ENCODE measurements at places on chromosomes 1 and 21. TPM values are rescaled to one million over a fixed set of nuclear protein-coding genes. Genes with fewer than 3 reads are reported as not detected.
A peak's percentile ranks its signal among the peaks of the same experiment; 100 is the strongest.

Gene CFAP298
- total RNA-seq: 34.0 TPM

Gene HSD11B1
- total RNA-seq: 11.4 TPM

Gene STK40
- total RNA-seq: 76.8 TPM

Gene SPRR4
- not detected for total RNA-seq

Gene RPS6KA1
- total RNA-seq: 175 TPM

Gene SNX7
- 0.18 TPM for total RNA-seq

Gene DIRAS3
- total RNA-seq: not detected

DNA sequence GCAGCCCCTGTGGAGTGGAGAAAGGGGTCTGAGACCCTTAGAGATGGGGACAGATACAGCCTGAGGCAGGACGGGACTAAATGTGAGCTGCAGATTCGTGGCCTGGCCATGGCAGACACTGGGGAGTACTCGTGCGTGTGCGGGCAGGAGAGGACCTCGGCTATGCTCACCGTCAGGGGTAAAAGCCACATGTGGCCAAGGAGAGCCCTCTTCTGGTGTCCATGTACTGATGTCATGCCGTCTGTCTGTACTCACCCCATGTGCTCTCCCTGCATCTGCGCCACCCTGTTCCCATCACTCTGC, 84.7 kb downstream of the OBSCN start:
- no peak for DNase-seq

GRCh38 chr1:206029484-206029883, 5.8 kb upstream of the CTSE start:
- DNase-seq: no peak

DNA sequence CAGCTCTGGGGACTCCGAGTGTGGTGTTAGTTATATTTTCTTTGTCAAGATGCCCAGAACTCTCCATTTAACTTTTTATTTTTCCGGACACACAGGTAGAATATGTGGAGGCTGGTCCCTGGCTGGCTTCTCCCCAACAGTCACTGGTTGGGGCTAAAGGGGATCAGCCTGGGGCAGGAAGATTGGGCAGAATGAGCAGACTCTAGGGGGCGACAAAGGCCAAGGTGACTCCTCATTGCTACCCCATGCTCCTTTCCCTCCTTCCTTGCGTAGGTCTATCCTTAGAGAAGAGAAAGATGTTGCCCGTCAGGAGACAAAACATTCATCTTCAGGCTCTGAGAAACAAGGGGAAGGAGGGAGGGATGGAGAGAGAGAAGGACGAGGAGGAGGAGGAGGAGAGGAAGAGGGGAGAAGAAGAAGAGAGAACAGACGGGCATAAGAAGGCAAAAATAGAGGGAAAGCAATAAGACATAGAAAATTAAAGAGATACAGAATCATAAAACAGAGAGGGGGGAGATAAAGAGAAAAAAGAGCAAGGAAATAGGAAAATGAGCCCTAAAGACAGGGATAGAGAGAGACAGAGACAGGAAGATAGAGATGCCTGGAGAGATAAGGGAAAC, 89.9 kb downstream of the FOXD2 start:
- DNase-seq: no peak

- no peak for DNase-seq
Observed at GRCh38 chr1:116152577-116152943, 41.4 kb downstream of the MAB21L3 start.

GRCh38 chr1:10648689-10649516, 147.5 kb downstream of the CASZ1 start:
- DNase-seq: no peak

DNA sequence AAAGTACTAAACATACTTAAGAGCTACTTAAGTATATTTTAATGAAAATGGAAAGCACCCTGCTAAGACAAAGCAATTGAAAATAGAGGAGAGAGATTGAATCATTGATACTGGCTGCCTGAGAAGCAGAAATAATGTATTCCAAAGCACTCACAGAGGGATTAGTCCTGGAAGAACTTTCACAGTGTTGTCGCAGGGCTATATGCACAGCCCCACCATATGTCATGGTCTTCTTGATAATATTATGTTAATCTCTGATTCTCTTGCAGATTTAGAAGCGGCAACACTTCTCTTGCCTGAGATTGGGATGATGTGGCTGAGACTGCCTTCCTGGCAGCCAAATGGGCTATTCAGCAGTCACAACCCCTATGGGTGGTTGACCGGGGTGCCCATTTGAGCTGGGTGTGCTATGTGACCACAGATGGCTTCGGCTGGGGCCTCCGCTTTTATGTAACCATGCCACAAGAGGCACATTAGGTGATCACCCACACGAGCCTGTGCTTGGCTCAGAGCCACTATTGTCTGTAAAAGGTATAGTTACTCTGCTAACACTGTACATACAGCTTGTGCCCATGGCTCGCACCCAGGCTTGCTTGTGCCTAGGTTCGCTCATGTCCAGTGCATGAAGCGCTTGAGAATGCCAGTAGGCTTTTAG, 152.2 kb upstream of the SGIP1 start:
- no peak for DNase-seq

- no peak for DNase-seq
Observed at GRCh38 chr1:100265562-100265930, 470 bp upstream of the RTCA start.

DNA sequence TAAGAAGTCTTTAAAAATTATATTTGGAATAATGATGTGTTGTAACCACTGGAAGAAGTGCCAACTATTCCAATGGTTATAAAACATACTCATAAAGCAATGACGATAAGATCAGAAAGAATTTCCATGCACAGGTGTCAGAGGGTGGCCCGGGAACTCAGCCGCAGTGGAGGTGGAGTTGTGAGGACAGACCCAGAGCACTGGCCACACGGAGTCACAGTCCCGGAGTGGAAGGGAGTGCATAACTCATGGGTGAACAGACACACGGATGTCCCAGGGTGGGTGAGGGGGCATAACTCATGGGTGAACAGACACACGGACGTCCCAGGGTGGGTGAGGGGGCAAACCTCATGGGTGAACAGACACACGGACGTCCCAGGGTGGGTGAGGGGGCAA, 2.5 kb downstream of the KRTAP10-4 start:
- no peak for DNase-seq

GRCh38 chr21:31728952-31729351, 3.0 kb downstream of the SCAF4 start:
- DNase-seq: no peak

GRCh38 chr1:9597361-9598315, 8.9 kb downstream of the TMEM201 start:
- DNase-seq: no peak

DNA sequence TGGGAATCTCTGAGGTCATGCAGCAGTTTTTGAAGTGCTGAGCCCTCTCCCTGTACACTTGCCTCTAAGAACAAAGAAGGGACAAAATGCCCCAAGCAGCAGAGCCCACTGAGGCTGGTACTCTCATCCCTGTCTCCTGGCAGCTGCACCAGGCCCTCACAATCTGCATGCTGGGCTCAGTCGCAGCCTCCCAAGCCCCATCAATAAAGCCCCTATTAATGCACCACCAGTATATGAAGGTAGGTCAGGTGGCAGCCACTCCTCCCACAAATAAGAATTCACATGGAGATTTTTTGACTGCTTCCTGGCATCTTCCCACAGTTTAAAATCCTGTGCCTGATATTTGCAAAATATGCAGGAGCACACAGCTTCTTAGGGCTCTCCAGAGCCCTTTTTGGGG, 181.2 kb upstream of the PALMD start:
- DNase-seq: no peak

DNA sequence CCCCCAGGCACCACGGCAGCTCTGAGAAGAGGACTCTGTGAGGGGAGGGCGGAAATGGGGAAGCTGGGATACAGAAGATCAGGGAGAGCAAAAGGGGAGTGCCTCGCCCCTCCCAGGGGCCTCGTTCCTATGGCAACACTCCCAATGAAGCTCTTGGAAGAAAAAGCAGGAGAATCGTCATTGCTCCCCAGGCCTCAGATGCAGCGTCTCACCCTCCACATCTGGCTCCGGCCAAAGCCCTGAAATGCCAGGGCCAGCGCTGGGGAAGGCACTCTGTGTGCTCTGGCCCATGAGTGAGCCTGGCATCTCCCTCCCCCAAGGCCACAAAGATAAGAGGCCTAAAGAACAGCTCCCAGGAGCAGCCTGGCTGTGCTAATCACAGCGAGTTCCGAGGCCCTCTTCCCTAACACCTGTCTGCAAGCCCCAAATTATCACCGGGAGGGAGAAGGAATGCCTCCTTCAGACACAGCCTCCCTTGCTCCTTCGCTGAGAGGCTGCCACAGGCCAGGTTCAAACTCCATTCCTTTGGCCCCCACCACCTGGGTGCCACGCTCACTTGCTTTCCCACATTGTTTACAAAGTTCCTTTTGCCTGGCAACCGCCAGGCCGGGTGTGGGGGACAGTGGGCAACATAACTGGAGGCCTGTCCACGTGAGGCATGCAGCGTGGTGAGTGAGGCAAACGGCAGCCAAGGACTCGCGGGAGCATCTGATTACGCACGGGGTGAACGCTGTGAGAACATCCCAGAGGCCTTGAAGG, 27.8 kb downstream of the ECE1 start:
- DNase-seq: no peak

- DNase-seq: peak; percentile 73
Observed at GRCh38 chr1:147890177-147890790, 12.3 kb upstream of the GJA8 start.

- no peak for DNase-seq
Observed at GRCh38 chr1:246811985-246812384, 87.8 kb downstream of the SCCPDH start.

DNA sequence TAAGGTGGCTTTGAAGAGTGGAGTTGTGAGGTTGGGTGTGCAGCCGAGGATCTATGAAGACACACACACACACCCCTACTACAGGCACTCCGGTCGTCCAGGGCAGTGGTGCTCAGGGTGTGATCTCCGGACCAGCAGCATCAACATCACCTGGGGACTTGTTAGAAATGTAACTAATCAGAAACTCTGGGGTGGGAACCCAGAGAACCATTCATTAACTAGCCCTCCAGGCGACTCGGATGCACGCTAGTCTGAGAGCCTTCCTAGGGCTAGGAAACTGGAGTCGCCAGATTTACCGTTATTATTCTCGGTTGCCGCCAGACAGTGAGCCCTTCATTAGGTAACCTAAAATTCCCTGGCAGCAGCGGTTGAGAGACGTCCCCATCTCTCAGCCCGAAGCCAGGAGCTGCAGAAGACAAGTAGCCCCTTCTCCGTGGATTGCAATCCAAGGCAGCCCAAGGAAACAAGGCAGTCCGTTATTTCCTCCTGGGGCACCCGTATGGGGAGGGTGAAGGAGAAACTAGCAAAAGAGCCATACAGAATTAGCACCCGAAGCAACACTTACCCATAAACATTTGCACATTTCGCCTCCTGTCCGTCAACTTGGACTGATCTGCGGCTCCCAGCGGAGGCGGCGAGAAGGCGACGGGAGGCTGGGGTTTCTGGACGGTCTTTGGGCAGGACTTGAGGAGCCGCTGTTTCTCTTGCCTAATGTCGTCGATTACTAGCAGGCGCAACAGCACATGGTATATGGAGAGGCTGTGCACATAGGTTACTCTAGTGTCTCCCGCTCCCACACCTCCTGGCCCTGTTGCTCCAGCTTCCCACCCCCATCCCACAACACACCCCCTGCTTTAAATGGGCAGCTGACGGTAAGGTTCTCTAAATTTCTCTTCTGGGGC, 2.9 kb upstream of the CCN1 start:
- DNase-seq: no peak

DNA sequence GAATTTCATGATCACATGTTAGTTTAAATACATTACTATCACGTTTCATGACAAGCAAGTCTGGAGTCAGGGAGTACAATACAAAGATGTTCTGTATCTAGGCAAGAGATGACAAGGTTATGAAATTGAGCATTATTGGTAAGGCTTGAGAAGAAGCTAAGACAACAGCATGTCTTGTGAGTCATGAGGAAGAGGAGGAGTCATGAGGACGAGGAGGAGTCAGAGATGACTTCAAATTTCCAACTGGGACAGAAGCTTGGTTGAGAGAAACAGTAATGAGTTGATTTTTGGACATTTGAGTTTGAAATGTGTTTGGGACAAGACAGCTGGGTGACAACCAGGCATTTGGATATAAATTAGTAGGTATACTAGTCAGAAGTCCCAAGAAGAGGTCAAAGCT, 4.3 kb upstream of the UBE2U start:
- no peak for DNase-seq

GRCh38 chr21:42591170-42591869, 62.1 kb upstream of the PDE9A start:
- no peak for DNase-seq

- no peak for DNase-seq
Observed at GRCh38 chr1:168871531-168871930, 142.5 kb upstream of the DPT start.

DNA sequence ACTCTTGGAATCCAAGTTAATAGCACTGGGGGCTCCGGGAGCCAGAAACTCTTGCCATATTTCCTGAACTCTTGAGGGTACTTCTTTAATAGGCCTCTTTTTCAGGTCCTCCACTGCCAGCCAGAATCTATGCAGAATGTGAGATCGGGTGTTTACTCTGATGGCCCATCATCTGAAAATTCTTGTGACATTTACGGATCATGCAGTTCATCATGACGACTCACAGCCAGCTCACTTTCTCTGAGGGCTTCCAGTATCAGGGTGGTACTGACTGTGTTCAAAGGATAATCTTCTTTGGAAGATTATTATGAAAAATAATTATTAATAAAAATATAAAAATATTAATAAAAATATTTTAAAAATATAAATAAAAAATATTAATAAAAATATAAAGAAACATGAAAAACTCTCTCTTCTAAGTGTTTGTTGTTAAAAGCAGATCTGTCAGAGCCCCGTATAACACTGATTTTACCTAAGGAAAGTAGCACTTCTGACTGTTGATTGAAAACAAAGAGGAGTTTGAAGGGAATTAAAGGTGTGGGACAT, 194.3 kb upstream of the GREM2 start:
- no peak for DNase-seq

DNA sequence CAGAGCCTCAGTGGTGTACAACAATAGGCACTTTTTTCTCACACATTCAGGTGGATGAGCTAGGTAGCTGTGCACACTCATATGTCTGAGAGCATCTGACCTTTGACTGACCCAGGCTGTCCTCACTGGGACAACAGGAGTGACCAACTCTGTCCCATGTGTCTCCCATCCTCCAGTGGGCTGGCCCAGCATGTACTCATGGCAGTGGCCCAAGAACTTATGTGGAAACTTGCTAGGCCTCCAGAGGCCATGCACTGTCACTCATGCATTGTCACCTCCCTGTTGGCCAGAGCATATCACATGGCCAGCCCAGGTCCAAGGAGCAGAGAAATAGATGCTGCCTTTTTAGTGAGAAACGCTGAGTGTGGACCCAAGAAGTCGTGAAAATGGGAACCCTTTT, 158.8 kb downstream of the IGSF21 start:
- DNase-seq: no peak

Data from activated CD4-positive, alpha-beta memory T cell treated with anti-CD3 and anti-CD28 coated beads, Interleukin-2, amount 10 ng/mL, durations not matched to agents 7 days and 5 days (primary cell).